ENCODE measurements at places on chromosomes 6 and 20.

GRCh38 chr6:35557239-35557638, 44.5 kb upstream of the TULP1 start:
- no peaks in the 10 kb centered on the region for H3K27me3 ChIP-seq
- H3K27ac ChIP-seq: no peak overlapping the region
- no peak overlapping the region for H3K4me3 ChIP-seq
- no peak for DNase-seq

DNA sequence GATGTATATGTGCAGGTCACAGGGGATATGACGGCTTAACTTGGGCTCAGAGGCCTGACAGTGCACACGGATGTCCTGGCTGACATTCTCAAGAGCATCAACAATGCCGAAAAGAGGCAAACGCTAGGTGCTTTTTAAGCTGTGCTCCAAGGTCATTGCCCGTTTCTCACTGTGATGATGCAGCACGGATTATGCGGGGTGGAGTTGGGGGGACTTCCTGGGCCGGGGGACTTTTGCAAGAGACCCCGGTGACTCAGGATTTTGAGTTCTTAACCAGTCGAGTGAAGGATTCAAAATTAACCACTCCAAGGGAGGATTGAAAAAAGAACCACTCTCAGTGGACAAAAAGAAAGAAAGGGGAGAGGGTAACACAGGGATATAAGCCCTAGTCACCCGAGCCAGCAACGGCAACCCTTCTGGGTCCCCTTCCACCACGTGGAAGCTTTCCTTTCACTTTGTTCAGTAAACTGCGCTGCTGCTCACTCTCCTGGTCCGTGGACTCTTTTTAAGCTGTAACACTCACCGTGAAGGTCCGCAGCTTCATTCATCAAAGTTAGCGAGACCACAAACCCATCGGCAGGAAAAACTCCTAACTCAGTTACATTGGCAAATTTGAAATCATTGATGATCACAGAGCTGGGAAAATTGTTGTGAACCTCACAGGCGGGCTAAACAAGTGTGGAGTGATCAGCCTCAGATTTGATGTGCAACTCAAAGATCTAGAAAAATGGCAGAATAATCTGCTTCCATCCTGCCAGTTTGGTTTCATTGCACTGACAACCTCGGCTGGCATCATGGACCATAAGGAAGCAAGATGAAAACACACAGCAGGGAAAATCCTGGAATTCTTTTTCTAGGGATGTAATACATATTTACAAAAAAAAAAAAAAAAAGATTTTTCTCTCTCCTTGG, 199.3 kb downstream of the ARID1B start:
- H3K27me3 ChIP-seq: no peaks in the 10 kb centered on the region
- peak overlapping the region; percentile 35 for H3K4me3 ChIP-seq
- peaks cover 48% of the 10 kb centered on the region for H3K4me1 ChIP-seq
- H3K36me3 ChIP-seq: no peaks in the 10 kb centered on the region

DNA sequence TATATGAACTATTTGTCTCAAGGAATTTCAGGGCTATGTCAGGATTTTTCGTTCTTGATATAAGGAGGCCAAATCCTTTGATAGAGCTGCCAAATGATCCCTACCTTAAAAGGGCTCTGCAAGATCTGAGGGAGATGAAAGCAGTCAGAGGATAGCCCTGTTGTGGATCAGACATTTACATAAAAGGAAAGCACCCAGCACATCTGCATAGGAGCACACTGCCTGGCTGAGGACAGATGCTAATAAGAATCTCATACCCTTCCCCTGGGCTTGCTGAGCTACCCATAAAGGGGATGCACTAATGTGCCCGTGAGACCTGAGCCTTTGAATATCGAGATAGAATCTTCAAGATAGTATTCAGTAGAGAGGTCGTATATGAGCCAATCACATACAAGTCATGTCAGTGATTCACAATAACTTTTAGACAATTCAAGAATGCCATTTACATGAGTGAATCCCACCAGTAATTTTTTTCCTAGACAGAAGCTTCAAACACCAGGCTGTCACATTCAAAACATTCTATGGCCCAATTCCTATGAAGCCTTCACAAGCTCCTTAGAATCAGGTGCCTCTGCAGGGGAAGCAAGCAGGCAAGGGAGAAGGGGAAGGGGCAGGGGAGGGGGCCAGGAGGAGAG, 71.1 kb downstream of the STMND1 start:
- H3K27me3 ChIP-seq: no peaks in the 10 kb centered on the region
- H3K4me1 ChIP-seq: no peaks in the 10 kb centered on the region
- no peaks in the 10 kb centered on the region for H3K36me3 ChIP-seq

DNA sequence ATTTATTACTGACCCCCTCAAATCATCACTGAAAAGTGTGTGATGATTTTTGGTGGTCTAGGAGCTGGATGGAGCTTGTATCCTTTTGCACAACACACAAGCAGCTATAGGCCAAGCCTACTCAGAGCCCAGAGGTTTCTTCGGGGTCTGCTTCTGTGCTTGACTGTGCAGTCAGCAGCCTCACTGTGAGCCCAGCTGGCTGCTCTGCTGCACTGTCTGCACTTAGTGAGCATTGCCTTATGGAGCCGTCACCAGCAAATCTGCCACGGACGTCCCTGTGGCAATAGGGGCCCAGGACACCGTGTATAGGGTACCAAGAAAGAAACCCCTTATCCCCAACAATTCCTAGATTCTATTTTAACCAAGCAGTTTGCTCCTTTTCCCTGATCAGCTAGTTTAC, 38.6 kb upstream of the GMPR start:
- H3K27ac ChIP-seq: no peak overlapping the region
- no peaks in the 10 kb centered on the region for H3K27me3 ChIP-seq
- H3K4me3 ChIP-seq: no peak overlapping the region
- no peaks in the 10 kb centered on the region for H3K4me1 ChIP-seq

- H3K27ac ChIP-seq: peak overlapping the region; percentile 74
- H3K4me1 ChIP-seq: peaks cover 29% of the 10 kb centered on the region
- peak overlapping the region; percentile 82 for H3K4me3 ChIP-seq
- H3K27me3 ChIP-seq: no peaks in the 10 kb centered on the region
These were observed 117.8 kb downstream of the RTN4IP1 start for GRCh38 chr6:106511288-106512047.

- no peaks in the 10 kb centered on the region for H3K36me3 ChIP-seq
- no peaks in the 10 kb centered on the region for H3K4me1 ChIP-seq
- no peak overlapping the region for H3K4me3 ChIP-seq
- no peak for DNase-seq
- H3K27ac ChIP-seq: no peak overlapping the region
These were observed 372.7 kb upstream of the SULF2 start for GRCh38 chr20:48158014-48158413.

DNA sequence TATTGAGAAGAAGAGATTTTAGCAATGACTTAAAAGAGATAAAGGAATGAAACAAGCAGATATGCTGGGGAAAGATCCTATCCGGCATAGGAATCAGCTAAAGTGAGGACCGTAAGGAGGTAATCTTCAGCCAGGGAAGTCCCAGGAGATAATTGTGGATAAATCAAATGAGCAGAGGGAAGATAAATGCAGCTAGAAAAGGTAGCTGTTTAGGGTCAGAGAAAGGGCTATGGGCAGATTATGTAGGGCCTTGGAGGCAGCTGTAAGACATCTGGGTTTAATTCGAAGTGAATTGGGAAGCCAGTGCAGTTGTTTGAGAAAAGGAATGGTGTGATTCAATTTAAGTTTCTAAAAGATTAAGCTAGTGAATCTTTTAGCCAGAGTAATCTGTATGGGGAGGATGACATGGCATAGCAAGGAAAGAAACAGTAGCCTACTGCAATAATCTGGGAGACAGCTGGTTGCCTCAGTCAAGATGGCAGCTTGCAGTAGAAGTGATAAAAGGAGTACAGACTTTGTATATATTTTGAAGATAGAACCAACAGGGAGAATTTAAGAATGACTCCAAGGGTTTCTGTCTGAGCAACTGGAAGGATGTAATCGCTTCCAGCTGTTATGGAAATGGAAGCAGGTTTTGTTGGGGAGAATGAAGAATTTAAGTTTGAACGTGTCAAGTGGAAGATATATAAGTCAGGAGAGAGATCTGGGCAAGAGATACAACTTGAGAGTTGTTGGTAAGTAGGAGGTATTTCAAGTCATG, 552.3 kb upstream of the FLRT3 start:
- H3K4me3 ChIP-seq: no peak overlapping the region
- H3K36me3 ChIP-seq: no peaks in the 10 kb centered on the region
- no peak for DNase-seq
- H3K27ac ChIP-seq: no peak overlapping the region
- H3K27me3 ChIP-seq: no peaks in the 10 kb centered on the region

- H3K27ac ChIP-seq: no peak overlapping the region
- no peak for DNase-seq
- H3K4me1 ChIP-seq: no peaks in the 10 kb centered on the region
- no peaks in the 10 kb centered on the region for H3K27me3 ChIP-seq
- no peaks in the 10 kb centered on the region for H3K36me3 ChIP-seq
- no peak overlapping the region for H3K4me3 ChIP-seq
These were observed 480.2 kb upstream of the RNF217 start for GRCh38 chr6:124482071-124482491.

GRCh38 chr20:35947489-35947888, 6.8 kb downstream of the SCAND1 start:
- peaks cover 7% of the 10 kb centered on the region for H3K4me1 ChIP-seq
- H3K27ac ChIP-seq: no peak overlapping the region
- H3K36me3 ChIP-seq: peaks cover 13% of the 10 kb centered on the region
- no peaks in the 10 kb centered on the region for H3K27me3 ChIP-seq
- H3K4me3 ChIP-seq: no peak overlapping the region

GRCh38 chr6:14787250-14787649, 458.6 kb upstream of the JARID2 start:
- DNase-seq: no peak
- H3K36me3 ChIP-seq: no peaks in the 10 kb centered on the region
- H3K27me3 ChIP-seq: no peaks in the 10 kb centered on the region
- no peak overlapping the region for H3K4me3 ChIP-seq

DNA sequence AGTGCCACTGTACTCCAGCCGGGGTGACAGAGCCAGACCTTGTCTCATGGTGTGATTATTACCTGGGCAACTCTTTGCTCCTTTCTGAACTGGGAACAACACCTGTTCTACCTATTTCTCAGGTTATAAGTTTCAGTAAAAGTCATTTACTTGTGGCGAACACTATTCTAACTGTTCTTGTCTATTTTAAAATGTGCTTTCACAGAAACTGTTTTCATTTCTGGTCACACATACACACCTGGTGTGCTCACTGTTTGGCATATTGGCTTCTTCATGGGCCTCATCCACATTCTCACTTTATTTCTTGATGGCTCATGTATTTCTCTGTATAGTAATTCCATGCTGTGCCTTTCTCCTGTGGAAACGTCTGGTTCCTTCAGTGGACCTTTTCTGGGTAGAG, 30.5 kb upstream of the XRN2 start:
- no peaks in the 10 kb centered on the region for H3K36me3 ChIP-seq
- DNase-seq: no peak
- no peaks in the 10 kb centered on the region for H3K4me1 ChIP-seq

DNA sequence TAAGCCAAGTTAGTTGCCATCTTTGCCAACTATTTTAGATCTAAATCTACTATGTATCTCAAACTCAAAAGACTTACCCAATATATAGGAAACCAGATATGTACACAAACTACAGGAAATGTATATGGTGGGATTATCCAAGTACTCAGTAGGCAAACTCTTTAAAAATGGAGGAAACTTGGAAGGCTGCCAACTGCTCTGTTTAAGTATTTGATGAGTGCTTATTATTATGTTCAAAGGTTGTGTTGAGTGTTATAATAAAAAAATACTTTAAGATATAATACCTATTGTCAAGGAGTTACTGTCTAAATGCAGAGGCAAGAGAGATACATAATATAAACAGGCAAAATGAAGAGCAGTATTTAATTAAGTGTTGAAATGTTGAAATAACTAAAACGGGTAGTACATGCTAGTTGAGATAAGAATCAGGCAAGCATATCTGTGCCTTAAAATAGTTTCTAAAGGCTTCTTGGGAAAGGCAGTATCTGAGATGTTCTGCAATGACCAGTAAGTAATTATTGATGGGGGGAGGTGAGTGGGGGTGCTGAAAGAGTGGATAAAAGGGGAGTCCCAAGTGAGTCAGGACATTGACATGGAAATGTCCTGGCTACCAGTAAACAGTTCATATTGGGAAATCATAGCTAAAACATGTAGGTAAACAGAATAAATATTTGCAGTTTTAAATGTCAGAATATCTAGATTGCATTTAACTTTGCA, 6.5 kb upstream of the DST start:
- no peaks in the 10 kb centered on the region for H3K36me3 ChIP-seq
- no peak for DNase-seq
- H3K4me1 ChIP-seq: no peaks in the 10 kb centered on the region

- H3K4me3 ChIP-seq: no peak overlapping the region
- no peaks in the 10 kb centered on the region for H3K4me1 ChIP-seq
- H3K27me3 ChIP-seq: no peaks in the 10 kb centered on the region
- H3K36me3 ChIP-seq: no peaks in the 10 kb centered on the region
- no peak overlapping the region for H3K27ac ChIP-seq
These were observed 51.9 kb downstream of the GCLC start for GRCh38 chr6:53492860-53493634.

DNA sequence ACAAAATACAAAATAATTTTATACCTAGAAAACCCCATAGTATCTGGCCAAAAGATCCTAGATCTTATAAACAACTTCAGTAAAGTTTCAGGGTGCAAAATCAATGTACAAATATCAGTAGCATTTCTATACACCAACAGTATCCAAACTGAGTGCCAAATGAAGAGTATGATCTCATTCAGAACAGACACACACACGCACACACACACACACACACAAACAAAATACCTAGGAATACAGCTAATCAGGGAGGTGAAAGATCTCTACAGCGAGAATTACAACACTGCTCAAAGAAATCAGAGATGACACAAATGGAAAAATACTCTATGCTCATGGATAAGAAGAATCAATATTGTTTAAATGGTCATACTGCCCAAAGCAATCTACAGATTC, 49.2 kb downstream of the TOMM6 start:
- no peak overlapping the region for H3K27ac ChIP-seq
- H3K27me3 ChIP-seq: no peaks in the 10 kb centered on the region
- DNase-seq: no peak
- no peak overlapping the region for H3K4me3 ChIP-seq
- H3K36me3 ChIP-seq: no peaks in the 10 kb centered on the region

DNA sequence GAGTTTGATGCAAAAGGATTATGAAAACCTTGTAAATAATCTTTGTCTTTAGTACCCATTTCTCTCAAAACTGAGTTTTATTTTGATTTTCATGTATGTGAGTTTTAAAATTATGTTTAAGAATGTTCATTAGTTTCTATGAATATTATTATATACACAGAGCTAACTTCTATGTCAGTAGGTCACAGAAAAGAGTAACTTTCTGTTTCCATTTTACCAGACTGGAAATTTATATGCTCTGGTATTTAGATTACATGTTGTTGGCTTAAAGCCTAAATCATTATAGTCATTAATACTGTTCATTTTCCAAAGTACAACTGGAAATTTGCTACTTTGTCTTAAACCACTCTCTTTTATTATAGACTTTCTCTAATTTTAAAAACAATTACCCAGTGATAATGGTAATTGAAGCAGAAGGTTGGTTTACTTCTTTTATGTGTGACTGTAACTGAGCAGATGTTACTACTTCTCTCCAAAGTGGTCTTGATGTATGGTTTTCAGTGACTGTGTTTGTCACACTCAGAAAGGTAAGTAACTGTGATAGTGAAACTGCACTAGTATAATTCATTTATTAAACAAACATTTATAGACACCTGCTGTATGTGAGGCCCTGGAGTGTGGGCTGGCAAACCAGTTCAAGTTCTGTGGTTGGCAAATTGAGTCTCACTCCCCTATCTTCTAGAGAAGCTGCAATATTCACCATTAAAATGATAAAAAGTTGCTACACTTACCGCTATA, 13.2 kb downstream of the CRYBG1 start:
- DNase-seq: no peak
- no peak overlapping the region for H3K4me3 ChIP-seq

Data from CD8-positive, alpha-beta memory T cell (primary cell).